Activated CD4-positive, alpha-beta T cell treated with anti-CD3 and anti-CD28 coated beads, Interleukin-2, amount 50 U/mL, for 16 hours (primary cell): ENCODE measurements at places on chromosomes 11 and 22.

- no peak for DNase-seq
Observed at GRCh38 chr22:44369293-44369661, 56.5 kb upstream of the SHISAL1 start.

DNA sequence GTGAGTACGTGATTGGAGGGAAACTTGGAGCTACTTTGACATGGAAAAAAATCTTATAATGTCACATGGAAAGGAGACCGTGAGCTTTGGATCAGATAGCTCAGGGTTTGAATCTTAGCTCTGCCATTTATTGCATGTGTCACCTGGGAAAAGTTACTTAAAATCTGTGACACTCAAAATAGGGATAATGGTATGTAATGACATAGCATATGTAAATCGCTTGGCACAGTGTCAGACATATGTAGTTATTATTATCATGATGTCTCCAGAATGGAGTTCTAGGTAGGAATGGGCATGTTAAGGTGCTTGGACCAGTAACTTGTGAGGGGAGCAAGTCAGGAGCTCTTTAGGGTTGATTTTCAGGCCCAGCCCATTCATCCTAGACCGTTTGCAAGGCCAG is 75.8 kb downstream of the GRIK4 start:
- no peak for DNase-seq

- DNase-seq = no peak
Observed at GRCh38 chr11:16921019-16921418, 93.2 kb downstream of the PLEKHA7 start.

DNA sequence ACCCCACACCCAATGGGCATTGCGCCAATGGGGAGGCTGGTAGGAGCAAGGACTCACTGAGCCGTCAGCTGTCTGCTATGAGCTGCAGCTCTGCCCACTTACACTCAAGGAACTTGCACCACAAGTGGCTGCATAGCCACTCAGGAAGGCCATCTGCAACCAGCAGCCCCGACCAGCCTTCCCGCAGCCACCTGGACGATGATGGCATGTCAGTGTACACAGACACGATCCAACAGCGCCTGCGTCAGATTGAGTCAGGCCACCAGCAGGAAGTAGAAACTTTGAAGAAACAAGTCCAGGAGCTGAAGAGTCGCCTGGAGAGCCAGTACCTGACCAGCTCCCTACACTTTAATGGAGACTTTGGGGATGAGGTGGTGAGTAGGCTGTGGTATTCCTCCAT is 59.8 kb upstream of the HORMAD2 start:
- no peak for DNase-seq

DNA sequence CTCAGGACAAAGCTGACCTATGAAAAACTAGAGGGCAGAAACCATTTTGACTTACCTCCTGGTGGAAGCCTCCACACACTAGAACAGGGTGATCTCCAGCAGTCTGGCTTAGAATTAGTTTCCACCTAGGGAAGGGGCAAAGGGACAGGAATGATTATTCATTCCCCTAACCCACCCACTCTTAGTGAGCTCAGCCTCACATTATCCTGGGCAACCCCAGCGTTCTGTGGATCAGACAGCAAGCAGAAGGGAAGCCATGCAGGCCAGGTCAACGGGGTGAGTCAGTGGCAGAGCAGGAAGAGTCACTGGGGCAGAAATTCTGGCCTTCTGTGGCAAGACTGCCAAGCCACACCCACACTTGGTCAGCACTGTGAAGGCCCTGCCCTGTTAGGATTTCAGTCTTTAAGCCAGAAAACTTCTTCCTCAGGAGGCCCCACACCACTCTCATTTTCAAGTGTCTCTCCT is 10.5 kb downstream of the NUMA1 start:
- peak; percentile 21 for DNase-seq

DNA sequence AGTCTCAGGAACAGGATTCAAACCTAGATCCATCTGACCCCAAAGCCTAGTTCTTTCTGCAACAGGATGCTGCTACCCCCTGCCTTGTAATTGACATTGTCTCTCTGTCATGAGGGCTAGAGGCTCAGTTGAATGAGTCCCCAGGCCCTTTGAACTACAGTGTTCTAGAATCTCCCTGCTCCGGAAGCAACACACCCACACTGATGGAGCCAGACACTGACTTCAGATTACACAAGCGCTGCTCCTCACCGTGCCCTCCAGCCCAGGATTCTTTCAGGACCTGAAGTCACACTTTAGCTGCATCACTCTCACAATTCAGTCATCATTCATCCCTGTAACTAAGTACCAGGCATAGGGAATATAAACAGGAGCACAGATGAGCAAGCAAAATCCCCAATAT is 69.6 kb downstream of the RAB30 start:
- DNase-seq = peak; percentile 24

GRCh38 chr22:38756711-38757463 is 1.1 kb upstream of the SUN2 start:
- DNase-seq = peak; percentile 70

DNA sequence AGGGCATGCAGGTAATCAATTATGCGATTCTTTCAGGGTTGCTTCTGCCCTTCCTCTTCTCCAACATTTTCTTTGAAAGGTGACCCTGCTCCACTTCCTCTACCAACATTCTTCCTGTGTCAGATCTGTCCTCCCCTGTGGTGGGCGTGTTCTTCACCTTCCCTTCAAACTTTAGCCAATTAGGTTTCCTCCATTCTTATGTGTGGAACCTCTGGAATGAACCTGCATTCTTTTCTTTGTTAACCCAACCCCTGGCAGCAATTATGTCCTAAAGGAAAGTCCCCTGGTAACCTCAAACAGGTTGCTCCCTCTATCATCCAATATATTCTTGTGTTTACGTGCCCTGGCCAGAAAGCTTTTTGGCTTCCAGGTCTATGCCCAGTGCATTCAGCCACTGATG is 22.4 kb downstream of the KIRREL3 start:
- no peak for DNase-seq
